GM04503 (cell line): ENCODE measurements at places on chromosomes 12 and 14.

- DNase-seq: no peak
Measured at GRCh38 chr14:55446833-55447232, 6.4 kb upstream of the TBPL2 start.

GRCh38 chr12:92462049-92462448, 240.7 kb upstream of the PLEKHG7 start:
- no peak for DNase-seq

DNA sequence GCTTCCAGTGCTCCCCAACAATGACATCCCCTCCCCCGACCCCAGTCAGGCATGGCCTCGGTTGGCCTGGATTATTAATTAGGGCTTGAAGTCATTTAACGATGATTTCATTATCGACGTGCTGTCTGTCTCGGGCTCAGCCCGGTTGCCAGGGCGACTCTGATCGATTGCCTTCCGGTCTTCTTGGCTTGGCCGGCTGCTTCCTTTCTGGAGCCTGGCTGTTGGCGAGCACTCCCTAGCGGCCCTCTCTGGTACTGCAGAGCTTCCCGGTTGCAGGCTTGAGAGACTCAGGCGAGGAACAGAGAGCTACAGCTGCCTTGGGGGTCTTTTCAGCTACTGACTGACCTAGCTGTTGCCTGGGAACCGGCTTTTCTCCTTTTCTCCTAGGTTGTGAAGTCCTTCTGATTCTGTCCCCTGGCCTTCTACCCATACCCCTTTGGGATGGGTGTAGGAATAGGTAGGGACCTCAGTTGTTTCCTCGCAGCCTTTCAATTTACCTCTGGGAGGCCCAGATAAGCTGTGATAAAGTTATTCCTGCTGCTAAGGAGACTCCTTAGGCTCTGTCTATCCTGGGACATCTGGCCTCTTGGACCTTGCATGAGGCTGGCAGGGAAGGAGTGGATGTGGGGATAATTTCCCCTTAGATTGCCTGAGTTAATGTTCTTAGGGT, 5.5 kb upstream of the CISTR start:
- DNase-seq: no peak

DNA sequence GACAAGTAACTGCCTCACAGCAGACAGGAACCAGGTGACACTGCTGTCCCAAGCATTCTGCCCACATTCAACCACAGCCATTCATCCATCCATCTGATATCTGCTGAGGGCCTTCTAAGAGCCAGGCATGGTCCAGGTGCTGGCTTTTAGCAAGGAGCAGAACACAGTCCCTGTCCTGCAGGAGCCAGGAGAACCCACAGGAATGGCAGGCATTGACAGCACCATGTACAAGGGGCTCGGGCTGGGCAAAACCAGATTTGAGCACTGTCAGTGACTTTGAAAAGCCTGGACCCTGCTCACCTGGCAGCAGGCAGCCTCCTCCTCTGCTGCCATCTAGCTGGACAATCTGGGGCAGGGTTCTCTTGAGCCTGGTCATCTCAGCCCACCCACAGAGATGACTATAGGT, 137.0 kb downstream of the ZFP36L1 start:
- DNase-seq: no peak

DNA sequence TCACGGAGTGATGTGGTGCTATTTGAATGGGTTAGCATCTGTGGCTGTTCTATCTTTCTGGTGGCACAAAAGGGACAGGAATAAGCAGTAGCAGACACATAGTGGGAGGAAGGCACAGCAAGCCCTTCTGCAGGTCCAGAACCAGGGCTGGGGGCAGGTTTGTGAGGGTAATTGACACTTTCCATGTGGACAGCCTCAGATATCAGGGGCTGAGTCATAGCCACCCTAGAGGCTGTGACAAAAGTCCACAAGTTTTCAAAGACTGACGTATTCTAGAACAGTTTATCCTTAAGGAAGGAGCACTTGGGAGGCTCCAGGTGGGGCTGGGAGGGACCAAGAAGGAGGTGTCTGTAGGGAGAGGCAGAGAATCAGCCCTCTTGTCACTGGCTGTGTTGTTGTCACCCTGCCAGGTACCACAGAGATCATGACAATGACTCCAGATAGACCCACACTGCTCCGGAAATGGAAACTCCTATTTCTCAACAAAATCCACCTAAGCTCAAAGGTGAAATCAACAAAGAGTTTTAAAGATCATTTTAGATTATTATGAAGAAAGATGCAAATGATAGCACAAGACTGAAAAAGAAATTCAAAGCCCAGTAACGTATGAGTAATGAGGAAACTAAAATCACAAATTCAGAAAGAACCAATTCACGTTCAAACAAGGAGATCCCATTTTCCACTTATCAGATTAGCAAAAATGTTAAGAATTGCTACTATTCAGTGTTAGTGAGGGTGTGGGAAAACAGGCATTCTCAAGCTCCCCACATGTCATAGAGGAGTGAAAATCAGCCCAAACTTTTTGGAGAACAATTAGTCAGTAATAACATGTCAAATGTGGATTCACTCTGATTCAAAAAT, 48.3 kb downstream of the NFKBIA start:
- peak; percentile 39 for DNase-seq

GRCh38 chr14:105461903-105462302, 12.7 kb upstream of the CRIP2 start:
- no peak for DNase-seq
